ENCODE measurements at places on chromosomes 2 and 18.

- DNase-seq: peak; percentile 71
Measured at GRCh38 chr2:130873700-130874346, 37.1 kb downstream of the ARHGEF4 start.

DNA sequence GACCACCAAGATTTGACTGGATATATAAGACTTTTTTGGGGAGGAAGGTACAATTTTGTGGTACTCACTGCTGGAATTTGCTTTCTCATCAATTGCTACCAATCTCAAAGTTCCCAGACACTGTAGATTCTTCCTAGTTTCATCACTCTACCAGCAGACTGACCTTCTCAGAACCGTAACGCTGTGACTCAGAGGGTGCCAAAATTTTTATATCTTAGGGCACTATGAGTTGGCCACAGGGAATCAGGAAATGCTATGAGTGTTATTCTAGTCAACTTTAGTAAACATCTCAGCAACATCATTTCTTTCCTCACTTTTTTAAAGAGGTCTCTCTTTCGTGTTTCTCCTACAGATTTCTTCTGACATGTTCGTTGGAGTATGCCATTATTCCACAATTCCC lies 499.0 kb downstream of the TMX3 start:
- no peak for DNase-seq

DNA sequence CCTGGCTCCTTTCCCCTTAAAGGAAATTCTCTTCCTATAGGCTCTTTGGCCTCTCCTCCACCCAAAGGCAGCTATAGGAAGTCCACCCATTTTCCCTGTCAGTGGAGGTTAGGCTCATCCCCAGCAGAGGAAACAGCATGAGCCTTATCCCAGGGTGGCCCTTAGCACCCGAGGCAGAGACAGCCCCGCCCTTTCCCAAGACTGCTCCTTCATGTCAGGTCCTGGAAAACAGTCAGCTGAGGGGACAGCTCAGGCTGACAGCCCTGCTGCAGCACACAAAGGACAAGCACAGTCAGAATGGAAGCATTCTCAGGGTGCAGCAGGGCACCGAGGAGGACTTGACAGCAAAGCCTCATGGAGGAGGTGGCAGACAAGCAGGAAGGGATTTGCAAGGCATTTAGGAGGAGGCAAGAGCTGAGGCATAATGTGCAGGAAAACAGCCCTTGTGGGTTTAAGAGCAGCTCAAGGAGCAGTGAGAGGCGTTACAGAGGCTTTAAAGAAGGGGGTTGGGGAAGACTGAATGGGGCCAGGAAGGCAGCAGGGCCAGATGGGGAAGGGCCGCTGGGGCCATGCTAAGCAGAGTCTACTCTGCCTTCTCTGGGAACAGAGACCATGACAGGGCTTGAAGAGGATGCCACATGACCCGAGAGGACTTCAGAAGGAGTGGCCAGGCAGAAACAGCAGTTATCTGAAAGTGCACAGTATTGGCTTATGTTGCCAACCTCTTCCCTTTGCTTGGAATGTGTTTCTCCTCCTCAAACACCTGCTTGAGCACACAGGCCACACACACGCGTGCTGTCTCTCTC lies 216.6 kb downstream of the SH3BP4 start:
- DNase-seq: no peak

GRCh38 chr18:12441475-12442034 lies 33.8 kb downstream of the PRELID3A start:
- no peak for DNase-seq

GRCh38 chr18:51614033-51614432 lies 416.6 kb upstream of the MEX3C start:
- DNase-seq: no peak

DNA sequence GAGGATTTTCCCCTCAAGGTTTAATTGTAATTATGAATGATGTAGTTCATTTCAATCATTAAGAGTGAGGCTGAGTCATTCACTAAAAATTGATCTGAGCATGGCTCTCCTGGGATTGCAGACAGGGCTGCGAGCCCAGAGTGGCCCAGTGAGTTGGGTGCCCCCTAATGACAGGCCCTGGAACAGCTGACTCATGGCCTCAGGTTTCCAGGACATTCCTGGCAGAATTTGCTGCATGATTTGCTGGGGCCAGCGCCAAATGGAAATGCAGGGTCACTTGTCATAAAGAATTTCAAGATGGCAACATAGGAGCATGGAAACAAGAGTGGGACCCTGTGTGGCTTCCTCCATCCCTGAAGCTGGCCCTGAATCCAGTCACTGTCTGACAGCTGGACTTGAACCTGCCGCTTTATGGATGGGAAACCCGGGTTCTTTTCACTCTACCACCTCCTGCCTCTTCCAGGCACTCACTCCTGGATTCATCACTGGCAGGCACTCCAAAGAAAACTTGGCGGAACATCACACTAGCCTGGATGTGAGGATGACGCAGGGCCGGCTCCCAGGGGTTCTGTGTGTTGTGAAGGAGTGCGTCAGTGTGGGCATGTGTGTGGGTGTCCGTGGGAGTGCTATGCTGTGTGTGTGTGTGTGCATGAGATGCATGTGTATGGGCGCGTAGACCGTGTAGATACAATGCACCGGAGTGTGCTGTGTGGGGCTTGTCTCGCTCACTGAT lies 15.2 kb downstream of the OTOF start:
- no peak for DNase-seq

- no peak for DNase-seq
Measured at GRCh38 chr18:38923126-38923525, 1357.5 kb upstream of the CELF4 start.

GRCh38 chr2:229249536-229249935 lies 21.6 kb downstream of the PID1 start:
- no peak for DNase-seq

GRCh38 chr18:13696961-13697360 lies 29.4 kb downstream of the FAM210A start:
- no peak for DNase-seq

DNA sequence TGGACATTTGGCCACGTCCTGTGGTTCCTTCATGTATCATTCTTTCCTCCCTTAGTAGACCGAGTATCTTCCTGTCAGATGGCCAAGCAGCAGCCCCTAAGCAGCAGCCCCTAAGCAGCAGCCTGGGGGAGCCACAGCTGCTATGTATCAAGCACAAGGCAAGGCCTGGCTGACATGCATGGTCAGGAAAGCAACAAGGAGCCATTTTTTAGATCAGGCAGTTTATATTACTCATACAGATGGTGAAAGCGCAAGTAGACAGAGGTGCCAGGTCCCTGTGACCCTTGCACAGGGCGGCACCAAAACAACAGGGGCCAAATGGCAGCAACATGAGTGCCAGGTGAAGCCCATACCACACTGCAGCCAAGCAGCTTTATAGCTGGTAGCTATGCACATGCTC lies 22.1 kb downstream of the CHCHD5 start:
- DNase-seq: no peak

GRCh38 chr2:122216071-122216470 lies 460.6 kb downstream of the TSN start:
- no peak for DNase-seq

GRCh38 chr18:50830544-50830943 lies 10.7 kb upstream of the MRO start:
- no peak for DNase-seq

- no peak for DNase-seq
Measured at GRCh38 chr18:33670029-33670428, 92.0 kb downstream of the ASXL3 start.

GRCh38 chr2:105447476-105447875 lies 48.6 kb upstream of the FHL2 start:
- DNase-seq: no peak

DNA sequence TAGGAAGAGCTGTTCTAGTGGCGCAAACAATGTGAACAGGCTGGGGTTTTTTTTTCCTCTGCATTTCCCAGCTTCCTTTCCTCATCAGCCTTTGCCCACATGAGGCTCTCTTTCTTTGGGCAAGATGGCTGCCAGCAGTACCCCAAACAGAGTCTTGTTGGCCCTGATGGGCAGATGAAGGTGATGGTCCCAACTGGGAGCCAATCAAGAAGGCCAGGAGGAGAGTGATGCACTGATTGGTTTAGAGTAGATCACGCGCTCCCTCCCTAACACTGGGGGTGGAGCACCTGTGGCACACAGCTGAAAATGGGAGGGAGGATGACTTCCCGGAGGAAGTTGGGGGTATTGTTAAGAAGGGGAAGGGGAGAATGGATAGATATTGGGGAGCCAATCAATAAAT lies 96.3 kb upstream of the FZD7 start:
- DNase-seq: no peak

- DNase-seq: no peak
Measured at GRCh38 chr2:231172025-231172424, 26.4 kb upstream of the ARMC9 start.

DNA sequence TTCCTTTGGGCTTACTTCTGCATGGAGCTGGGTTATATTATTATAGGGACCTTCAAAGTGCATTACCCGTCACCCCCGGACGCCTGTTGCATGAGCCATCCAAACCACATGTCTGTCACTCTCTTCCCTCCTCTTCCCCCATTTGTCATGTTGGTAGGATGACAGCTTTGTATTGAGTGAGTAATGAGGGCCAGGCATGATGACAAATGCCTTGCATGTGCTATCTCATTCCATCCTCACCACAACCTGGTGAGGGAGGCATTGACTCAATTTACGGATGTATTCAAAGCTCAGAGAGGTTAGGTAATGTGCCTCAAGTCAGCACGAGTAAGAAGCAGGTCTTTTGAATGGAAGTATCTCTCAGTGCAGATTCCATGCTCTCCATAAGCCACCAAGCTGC lies 510.5 kb upstream of the TNP1 start:
- no peak for DNase-seq

DNA sequence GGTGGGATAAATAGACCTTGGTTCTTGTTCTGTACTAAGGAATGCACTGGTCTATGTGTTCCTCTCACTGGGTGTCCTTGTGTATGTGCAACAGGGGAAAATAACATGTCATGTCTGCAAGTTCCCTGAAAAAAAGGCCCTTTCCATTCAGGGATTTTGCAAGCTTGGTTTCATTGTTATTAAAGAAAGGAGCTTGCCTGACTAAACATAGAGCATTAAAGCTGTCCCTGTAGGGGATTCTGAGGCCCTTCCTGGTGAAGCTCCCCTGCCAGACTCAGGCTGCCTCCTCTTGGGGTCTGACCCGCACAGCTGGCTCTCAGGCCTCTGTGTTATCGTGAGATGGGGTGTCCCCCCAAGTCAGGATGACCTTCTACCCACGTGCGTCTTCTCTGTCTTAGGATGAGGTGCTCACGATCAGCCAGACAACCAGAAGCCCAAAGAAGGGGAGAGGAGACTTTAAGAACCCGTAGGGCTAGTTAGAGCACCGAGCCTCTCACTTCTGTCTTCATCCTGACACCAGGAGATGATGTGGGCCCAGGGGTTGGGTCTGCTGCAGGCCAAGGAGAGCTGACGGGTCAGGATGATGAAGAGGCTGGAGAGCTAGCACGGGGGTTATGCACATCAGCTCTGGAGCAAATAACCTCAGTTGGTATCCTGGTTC lies 21.2 kb downstream of the CAPG start:
- no peak for DNase-seq

GRCh38 chr2:223055836-223056235 lies 3.8 kb downstream of the KCNE4 start:
- DNase-seq: no peak

DNA sequence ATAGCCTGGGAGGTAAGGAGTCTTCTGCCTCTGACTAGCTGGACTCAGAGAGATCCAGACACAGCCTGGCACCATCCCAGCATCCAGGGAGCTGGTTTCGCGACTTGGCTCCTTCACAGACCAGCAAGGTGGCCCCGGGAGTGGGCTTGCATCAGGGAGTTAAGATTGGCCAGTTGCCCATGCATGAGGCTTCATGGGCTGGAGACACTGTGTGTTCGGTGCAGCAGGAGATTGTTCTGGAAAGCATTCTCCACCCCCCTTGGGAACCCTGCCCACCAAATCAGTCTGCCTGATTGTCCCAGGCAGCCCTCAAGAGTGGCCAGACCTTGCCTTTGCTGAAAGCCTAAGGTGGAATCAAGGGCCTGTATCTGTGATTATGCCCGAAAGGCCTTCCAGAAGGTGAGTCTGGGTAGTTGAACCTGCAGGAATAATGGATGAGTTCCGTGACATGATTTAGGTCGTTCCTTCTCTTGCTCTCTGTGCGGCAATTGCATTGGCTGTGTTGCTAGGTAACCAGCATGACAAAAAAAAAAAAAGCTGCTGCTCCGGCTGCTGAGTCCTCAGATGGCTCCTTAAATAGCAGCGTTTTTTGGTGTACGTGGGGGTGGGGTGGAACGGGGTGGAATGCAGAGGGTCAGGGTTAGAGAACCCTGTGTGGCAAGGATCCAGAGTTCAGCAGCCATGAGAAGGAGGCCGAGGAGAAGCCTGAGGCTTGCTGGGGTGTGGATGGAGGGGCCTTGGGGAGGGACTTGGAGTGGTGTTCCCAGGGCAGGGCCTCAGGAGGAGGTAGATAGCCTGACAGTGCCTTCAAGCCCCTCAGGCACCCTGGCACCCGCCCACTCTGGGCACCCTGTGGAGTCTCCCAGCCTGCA lies 93.0 kb upstream of the MCFD2 start:
- no peak for DNase-seq

DNA sequence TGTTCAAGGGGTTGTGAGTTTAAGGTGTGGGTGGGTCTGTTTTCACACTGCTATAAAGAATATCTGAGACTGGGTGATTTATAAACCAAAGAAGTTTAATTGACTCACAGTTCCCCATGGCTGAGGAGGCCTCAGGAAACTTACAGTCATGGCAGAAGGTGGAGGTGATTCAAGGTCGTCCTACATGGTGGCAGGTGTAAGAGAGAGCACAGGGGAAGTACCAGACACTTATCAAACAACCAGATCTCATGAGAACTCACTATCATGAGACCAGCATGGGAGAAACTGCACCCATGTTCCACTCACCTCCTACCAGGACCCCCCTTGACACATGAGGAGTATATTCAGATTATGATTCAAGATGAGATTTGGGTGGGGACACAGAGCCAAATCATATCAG lies 38.0 kb downstream of the RHBDD1 start:
- DNase-seq: no peak

- no peak for DNase-seq
Measured at GRCh38 chr18:47718646-47719045, 211.8 kb downstream of the SMAD2 start.

- DNase-seq: no peak
Measured at GRCh38 chr2:33579227-33579626, 19.9 kb downstream of the FAM98A start.

DNA sequence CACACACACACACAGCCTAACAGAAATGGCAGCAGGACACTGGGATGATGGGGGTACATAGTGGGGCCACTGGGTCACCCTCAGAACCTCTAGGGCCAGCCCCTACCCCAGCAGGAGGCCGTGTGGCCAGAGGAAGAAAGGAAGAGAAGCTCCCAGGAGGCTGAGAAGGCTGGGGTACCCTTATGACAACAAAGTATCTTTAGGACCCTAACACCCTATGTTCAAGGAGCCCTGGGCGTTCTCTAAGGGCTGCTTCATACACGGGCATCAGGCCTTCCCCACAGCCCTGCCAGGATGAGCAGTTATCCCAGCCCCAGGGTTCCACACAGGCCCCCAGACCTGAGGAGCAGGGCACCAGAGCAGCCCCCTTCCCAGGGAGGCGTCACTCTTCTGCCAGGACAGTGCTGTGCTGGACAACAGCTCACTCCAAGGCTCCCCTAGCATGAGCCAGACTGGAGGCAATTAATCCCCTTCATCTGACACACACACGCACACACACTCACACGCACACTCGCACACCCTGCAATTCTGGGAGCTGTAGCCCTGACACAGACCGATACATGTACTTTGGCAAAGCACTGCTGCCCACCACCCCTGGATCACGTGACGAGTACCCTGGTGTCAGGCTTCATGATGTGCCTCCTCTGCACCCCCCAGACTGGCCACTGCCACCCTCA lies 163.6 kb downstream of the TNS1 start:
- DNase-seq: no peak

Data from CD4-positive, alpha-beta T cell treated with Interleukin-15 for 4 hours (primary cell).